NCI-H82 (cell line): ENCODE measurements at places on chromosomes 1 and 21.

GRCh38 chr1:30670240-30671060 is 52.9 kb downstream of the MATN1 start:
- no peak for DNase-seq

DNA sequence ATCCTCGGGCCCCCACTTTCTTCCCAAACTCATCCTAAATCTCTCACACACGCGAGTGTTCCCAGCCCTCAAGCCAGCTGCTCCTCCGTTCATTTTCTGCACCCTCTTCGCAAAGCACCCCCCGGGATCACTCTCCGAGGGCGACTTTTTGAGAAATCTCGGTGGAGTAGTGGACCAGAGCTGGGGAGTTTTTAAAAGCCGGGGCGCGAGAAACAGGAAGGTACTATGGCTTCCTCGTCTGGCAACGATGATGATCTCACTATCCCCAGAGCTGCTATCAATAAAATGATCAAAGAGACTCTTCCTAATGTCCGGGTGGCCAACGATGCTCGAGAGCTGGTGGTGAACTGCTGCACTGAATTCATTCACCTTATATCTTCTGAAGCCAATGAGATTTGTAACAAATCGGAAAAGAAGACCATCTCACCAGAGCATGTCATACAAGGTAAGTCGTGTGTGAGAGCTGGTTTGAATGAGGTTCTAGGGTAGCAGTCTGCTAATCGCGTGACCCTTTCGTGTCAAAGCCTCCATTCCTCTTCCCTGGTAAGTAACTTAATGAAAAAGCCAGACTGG is 800 bp downstream of the DR1 start:
- peak; percentile 65 for DNase-seq

- no peak for DNase-seq
Measured at GRCh38 chr1:78493451-78493850, 2.7 kb downstream of the PTGFR start.

DNA sequence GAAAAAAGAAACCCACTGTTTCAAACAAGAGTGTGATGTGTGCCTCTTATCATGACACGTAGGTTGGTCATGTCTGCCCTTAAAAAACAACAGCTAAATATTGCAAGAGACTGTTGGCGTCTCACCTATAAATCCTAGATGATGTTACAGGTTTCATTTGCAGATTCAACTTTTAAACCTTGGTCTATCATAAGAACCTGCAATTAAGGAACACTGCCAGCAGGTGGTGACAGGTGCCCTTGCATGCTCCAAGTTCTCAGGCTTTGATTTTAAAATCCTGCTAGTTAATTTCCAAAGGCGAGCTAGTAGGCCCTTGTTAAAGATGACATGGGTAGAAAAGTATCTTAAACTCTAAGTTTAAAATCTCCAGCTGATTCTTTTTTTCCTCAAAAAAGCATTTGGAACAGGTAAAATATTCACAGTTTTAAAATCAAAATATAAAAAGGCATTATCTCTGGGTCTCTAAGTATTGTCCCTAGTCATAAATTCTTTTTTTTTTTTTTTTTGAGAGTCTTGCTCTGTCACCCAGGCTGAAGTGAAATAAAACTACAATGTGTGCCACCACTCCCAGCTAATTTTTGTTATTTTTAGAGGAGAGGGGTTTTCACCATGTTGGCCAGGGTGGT is 39.1 kb downstream of the CLSTN1 start:
- peak; percentile 83 for DNase-seq
